ENCODE measurements at places on chromosomes 6 and 20.

- DNase-seq, result peak; percentile 57
Measured at GRCh38 chr20:41047975-41048305, 19.3 kb downstream of the TOP1 start.

DNA sequence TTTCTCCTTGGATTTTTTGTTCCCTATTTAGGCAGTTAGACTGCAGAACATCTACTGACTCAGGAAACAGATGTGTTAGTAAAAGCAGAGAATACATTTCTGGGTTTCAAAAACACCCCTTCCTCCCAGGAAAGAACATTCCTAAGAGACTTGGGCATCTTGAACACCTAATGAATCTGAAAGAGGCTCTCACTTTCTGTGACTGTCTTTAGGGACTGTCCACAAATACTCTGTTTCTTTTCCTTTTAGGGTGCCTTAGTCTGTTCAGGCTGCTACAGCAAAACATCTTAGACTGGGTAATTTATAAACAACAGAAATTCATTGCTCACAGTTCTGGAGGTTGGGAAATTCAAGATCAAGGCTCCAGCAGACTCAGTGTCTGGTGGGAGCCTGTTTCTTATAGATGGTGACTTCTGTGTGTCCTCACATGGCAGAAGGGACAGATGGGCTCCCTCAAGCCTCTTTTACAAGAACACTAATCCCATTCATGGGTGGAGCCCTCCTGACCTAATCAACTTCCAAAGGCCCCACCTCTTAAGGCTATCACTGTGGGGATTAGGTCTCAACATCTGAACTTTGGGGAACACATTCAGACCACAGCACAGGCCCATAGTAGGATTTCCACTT is 19.4 kb upstream of the CCN5 start:
- no peak for DNase-seq

GRCh38 chr6:139474145-139475108 is 100.0 kb upstream of the CITED2 start:
- no peak for DNase-seq

DNA sequence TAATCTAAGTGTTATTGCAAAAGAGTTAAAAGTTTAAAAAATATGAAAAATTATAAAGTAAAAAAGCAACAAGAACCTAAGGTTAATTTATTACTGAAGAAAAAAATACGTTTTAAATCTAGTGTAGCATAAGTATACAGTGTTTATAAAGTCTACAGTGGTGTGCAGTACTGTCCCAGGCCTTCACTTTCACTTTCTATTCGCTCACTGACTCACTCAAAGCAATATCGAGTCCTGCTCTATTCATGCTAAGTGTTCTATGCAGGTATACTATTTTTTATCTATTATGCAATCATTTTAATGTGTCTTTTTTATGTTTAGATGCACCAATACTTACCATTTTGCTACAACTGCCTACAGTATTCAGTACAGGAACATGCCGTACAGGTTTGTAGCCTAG is 113.0 kb downstream of the MANEA start:
- DNase-seq, result no peak

DNA sequence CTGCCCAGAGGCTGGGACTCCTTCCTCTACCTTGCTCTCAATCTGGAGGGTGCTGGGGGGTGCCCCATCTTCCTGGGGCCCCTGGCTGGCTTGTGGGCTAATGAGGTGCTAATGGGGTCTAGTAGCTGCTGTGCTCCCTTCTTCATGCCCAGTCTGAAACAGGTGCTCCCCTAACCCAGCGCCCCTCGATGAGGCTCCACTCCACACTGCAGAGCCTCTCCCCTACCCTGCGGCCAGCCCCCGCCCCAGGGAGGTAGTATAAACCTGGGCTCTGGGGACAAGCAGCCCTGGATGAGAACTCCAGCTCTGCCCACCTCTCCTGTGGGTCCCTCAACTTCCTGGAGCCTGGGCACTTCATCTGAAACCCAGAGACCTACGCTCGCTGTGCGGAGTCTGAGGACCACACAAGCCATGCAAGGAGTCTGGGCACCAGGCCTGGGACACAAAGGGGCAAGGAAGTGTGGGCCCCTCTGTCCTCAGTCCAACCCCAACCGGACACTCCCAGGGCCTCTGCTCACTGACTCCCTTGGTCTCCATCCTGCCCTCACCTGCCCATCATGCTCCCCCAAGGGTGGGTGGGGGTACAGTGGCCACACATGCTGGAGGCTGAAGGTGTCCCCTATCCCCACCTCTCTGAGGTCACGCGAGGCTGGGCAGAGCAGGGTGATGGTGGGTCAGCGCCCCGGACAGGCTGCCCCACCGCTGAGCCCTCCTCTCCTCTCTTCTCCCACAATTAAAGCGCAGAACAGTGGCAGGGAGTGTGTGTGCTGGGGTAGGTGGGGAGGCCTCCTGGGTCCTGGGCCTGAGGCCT is 6.1 kb downstream of the RPL10A start:
- no peak for DNase-seq

DNA sequence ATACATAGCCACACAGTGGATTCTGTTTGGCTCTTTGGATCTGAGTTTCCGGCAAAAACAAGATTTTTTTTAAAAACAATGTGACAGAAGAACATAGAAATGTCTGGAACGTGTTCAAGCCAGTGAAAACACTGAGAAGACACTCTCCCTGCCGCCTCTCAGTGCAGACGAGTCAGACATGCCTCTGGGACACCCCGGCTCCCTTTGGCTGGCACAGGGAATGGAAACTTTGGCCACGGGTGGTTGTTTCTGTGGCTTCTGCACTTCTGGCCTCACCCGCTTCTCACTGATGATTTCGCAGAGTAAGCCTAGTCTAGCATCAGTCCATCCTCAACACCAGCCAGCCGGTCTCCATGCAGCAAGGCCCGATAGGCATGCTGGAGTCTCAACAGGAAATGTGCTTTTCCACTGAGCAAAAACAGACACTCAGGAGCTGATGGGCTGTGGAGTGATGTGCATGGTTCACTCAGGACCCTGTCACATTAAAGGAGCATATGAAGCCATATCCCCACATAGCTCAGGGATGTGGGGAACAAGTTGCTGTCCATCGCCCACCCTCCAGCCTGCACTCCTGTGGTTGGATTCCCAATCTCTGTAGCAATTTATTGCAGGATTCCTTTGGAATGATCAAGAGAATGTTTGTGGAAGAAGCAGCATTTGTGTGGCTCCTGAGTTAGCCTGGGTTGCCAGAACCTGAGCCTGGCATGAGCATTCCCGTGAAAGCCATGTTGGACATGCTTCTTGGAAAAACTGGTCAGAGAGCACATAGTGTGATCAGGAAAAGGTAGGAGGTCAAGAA is 262.0 kb upstream of the RIN2 start:
- no peak for DNase-seq

GRCh38 chr6:39881851-39882530 is 52.3 kb downstream of the MOCS1 start:
- DNase-seq, result no peak

DNA sequence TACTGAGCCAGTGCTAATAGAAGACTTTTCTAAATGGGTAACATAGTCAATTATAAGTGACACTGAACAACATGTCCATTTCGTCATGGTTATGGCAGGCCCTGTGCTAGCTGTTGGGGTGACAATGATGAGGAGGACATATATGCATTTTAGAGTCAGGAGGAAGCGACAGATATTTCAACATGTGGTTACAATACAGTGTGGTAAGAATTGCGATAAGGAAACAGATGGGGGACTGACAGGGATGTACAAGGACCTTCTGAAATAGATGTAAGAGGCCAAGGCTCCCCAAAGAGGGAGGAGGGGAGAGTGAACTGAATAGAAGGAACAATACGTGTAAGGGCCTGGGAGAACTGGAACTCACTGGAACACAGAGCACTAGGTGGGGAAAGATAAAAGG is 11.7 kb downstream of the MMP24 start:
- no peak for DNase-seq

GRCh38 chr6:5080574-5080973 is 4.6 kb upstream of the PPP1R3G start:
- no peak for DNase-seq

DNA sequence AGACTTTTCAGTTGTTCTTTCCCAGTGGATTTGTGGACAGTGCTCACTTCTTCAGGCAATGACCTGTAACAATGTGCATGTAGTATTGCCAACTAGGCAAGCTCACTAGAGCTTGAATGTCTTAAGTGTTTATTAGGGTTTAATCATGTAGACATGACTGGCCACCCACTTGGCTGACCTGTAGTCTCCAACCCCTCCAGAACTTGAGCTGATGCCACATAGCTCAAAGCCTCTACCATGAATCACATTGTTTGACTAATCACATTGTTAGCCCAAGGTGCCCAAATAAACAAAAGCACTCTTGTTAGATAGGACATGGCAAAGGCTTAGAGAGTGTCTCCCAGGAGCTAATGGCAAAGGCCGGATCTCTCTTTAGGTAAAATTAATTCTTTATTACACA is 272.7 kb downstream of the GRIK2 start:
- no peak for DNase-seq

DNA sequence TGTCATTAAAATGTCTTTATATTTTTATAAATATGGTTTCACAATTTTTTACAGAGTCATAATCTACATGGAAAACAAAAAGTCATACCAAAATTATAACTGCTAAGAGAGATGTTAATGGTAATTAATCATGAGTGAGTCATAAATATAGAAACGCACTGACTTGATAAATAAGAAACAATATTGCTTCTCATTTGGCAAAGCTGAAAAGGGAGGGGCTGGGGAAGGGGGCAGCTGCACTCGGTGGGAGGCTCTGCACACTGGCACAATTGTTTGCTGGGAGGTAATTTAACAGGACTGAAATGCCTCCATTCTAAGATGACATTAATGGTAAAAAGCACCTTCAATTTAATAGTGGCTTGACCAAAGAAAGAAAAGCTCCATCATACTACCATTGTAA is 133.3 kb upstream of the AGPAT4 start:
- no peak for DNase-seq

DNA sequence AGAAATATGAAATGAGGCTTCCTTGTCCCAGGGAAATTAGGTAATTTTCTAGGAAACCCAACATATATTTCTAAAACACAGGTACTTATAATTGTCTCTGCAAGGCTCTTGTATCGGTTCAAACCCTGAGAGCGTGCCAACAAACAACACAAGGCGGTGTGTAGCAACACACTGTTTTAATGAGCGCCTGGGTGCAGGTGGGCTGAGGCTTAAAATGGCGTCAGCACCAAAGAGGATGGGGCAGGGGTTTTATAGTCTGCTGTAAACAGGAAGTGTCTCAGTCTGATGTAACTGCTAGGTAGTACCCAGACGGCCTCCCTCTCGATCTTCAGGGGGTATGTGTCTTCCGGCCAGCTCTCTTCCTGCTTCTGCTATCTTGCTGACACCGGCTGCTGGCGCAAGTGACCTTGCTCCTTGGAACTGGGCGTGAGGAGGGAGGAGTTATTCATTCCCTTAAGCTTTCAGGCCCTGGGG is 69.7 kb downstream of the EPB41L2 start:
- no peak for DNase-seq

DNA sequence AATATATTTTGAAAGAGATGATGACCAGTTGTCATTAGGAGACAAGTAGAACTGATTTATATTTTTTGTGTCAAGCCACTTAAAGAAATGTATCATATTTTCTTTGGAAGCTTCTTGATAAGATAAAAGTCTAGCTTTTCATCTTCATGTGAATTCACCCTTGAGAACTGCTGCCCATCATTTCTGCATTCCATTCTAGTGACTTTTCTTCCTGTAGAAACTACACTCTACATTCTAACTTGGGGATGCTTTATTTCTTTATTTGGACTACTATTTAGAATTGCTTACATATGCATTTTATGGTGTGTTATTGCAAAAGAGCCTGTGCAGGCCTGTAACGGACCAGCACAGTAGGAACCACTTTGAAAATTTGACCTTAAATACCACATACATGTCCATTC is 335.0 kb upstream of the KCNQ5 start:
- no peak for DNase-seq

GRCh38 chr20:15241681-15242080 is 904.3 kb upstream of the FLRT3 start:
- no peak for DNase-seq

GRCh38 chr6:144535630-144536029 is 250.5 kb downstream of the UTRN start:
- DNase-seq, result no peak

DNA sequence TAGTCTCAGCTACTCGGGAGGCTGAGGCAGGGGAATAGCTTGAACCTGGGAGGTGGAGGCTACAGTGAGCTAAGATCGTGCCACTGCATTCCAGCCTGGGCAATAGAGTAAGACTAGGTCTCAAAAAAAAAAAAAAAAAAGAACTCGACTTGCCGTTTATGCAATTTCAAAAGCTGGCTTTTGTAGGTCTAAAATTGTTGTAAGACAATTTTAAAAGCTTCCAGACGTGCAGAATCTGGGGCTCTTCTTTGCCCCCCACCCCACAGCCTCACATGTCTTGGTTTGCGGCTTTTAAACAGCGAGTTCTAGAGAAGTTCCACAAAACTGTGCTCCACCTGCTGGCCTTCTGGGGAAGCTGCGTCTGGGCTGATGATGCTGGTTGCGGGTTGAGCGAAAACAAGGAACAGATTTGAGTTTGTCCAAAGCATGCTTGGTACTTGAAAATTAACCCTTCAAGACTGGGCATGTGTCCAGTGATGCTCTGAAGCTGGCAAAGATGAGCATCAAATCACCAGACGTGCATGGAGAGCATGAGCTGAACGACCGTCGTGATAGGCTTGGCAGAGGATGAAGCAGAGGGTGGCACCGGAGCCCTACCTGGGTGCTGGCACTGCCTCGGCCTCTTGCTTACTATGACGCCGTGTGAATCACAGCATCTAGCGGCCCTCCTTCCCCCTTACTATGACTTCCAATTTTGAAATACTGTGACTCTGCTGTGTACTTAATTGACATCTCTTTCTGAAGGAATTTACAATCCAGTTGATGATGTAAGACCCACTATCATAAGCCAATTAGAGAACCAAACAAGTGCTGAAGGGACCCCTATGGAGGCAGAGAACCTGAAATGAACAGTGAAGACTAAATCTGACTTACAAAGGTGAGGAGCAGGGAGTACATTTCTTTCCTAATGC is 171.4 kb downstream of the GMPR start:
- DNase-seq, result peak; percentile 51

GRCh38 chr6:87274660-87275274 is 47.6 kb upstream of the SMIM8 start:
- DNase-seq, result no peak

DNA sequence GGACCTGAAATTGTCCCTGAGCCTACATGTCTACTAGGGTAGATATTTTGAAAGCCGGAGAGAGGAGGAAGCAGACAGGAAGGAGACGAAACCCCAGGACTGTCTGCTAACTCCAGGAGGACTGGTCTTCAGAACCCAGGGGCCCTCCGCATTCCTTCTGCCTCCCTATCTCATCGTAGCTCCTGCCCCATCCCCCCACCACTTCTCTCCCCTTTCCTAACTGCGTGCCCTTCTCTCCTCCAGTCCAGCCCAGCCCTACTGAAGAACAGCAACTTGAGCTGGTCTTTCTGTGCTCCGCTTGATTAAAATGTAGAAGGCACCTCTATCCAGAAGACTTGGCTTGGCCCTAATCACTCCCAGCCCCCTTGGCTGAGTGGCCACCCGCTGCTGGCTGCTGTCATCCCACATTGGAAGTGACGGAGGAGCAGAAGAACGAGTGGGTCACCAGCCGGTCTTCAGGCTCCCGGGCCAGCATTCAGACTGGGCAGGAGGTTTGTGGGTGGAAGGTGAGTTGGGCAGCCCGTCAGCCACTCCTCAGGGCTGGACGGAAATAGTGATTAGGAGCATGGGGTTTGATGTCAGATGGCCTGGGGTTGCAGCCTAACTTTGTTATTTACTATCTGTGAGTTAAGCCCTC is 28.8 kb upstream of the ANGPT4 start:
- no peak for DNase-seq

GRCh38 chr6:170147832-170148708 is 142.8 kb downstream of the DLL1 start:
- peak; percentile 19 for DNase-seq

- DNase-seq, result no peak
Measured at GRCh38 chr6:20882014-20882413, 347.8 kb downstream of the CDKAL1 start.
